Stimulated activated CD8-positive, alpha-beta memory T cell treated with anti-CD3 and anti-CD28 coated beads, Interleukin-2, amount 100 ng/mL, for 1 hour (primary cell): ENCODE measurements at places on chromosomes 11 and 22.

DNA sequence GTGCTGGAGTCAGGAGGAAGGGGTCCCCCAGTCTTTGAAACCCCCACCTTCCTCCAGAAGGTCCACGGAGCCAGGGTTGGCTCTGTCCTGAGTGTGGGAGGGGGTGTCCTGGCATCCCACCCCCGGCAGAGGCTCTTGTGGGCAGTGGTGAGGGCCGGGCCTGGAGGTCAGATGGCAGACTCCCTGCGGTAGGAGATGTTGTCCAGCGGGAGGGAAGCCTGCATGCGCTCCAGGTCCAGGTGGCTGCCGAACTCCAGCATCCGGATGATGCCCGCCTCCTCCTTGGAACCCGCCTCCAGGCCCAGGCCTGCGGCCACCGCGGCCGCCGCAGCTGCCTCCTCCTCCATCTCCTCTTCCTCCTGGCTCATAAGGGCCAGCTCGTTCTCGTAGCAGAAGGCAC lies 28.4 kb downstream of the KCNJ4 start:
- DNase-seq: no peak

DNA sequence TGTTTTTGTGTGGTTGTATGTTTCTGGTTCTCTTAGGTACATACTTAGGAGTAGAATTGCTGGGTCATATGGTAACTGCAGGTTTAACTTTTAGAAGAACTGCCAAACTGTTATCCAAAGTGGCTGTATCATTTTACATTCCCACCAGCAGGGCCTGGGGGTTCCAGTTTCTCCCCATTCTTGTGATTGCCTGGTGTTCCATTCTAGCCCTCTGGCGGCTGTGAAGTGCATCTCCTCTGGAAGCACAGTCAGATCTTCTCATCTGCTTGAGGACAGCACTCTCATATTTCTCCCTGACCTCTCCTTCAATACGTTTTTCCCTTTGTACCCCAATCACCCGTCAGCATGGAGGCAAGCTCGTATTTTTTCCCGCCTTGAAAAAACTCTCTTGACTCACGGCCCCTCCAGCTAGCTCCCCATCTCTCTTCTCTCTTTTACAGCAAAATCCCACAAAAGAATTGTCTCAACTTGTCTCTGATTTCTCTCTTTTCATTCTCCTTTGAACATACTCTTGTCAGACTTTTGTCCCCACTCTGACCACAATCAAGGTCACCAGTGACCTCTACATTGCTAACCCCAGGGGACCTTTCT lies 56.8 kb upstream of the THY1 start:
- no peak for DNase-seq

DNA sequence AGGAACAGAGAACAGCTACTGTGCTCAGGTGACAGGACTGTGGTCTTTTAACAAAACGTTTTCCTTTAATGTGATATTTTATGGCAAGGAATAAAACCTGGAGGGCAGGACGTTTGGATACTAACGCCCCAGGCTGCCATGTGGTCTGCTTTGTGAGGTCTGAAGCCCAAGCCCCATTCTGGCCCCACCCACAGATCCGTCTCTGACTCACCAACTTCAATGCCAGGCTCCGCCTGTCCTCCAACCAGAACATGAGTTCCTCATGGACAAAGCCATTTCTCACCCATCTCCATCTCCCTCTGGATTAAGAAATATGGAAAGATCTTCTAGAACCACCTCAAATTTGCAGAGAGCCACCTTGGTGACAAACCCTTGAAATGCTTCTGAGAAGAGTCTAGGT lies 148.8 kb downstream of the CRYBB2 start:
- no peak for DNase-seq

DNA sequence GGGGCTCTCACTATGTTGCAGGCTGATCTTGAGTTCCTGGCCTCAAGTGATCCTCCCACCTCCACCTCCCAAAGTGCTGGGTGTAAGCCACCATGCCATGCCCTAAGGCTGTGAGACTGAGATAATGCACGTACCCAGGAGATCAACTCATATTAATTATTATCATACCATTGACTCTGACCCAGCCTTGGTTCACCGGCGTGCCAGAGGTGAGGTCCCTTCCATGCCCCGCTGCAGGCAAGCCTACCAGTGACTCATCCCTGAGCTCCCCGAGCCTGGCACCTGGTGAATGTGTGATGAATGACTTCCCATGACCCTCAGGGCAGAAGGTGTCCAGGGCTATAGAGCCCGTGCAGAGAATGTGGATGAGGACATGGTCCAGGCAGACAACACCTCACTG lies 12.1 kb downstream of the GAL3ST1 start:
- no peak for DNase-seq

DNA sequence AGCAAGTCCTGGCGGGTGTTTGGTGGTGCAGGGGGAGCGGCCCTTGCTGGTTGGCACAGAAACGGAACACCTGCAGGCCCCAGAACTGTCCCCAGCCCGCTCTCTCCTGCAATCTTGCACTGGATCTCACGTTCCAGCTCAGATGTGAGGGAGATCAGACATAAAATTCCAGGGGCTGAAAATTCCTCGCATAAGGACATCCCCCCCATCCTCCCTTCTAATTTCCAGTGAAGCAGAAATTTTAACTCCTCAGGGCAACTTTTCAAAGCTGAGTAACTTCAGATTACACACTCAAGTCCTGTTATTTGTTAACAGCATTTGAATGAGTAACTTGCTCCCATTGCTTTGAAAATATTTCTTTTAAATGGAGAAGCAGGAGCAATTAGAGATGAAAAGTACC lies 40.3 kb upstream of the RASSF10 start:
- DNase-seq: no peak

GRCh38 chr11:2471048-2471803 lies 26.4 kb downstream of the KCNQ1 start:
- DNase-seq: no peak
